Endodermal cell (in vitro differentiated cells): ENCODE measurements at places on chromosomes 1 and 21.

DNA sequence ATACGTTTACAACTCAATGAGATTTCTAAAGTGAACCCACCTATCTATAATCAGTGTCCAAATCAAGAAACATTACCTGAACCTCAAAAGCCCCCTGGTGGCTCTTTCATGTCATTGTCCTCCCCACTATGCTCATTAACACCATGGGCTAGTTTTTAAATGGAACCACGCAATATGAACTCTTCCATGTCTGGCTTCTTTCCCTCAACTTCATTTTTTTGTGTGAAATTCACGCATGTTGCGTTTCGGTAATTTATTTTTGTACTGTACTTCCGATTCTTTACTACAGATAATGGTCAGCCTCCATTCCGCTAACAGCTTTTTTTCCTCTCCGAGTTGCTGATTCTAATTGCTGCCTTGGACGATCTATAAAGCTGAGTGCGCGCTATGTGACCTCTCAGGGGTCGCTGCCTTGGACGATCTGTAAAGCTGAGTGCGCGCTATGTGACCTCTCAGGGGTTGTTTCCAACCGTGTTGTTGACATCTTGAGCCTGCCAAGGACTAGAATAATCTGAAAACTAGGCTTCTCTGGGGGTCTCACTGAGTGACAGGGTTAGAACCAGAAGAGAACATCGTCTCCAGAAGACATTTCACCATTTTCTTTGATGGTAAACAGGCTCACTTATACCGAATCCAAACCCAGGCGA, 1.1 kb upstream of the CACYBP start:
- H3K27ac ChIP-seq = peak overlapping the region; percentile 99
- H3K4me1 ChIP-seq = no peaks in the 10 kb centered on the region
- peaks cover 5% of the 10 kb centered on the region for H3K36me3 ChIP-seq
- H3K4me3 ChIP-seq = peak overlapping the region; percentile 89
- H3K27me3 ChIP-seq = no peaks in the 10 kb centered on the region

GRCh38 chr1:203168256-203168786, 7.3 kb downstream of the MYBPH start:
- H3K4me3 ChIP-seq = no peak overlapping the region
- H3K4me1 ChIP-seq = peaks cover 2% of the 10 kb centered on the region
- H3K27me3 ChIP-seq = no peaks in the 10 kb centered on the region
- no peaks in the 10 kb centered on the region for H3K36me3 ChIP-seq
- DNase-seq = no peak

- peaks cover 4% of the 10 kb centered on the region for H3K4me1 ChIP-seq
- H3K4me3 ChIP-seq = no peak overlapping the region
- H3K27ac ChIP-seq = peak overlapping the region; percentile 63
Observed at GRCh38 chr1:2240270-2241156, 12.4 kb downstream of the SKI start.

DNA sequence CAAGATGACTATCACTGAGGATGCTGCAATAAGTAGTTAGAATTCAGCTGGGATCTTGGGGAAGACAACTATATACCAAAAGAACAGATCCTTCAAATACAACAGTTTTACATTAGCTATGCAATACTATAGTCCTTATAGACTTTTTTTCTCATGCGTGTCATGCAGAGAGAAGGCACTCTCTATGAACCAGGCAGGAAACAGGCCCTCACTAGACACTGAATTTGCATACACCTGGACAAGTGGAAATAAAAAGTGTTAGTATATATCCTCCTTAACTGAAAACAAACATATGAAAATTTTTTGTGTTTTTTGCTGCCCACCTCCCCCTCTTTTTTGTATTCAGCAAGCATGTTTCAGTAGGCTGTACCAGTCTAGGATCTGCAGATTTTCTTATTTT, 29.9 kb downstream of the TMCO1 start:
- no peaks in the 10 kb centered on the region for H3K4me1 ChIP-seq
- no peak for DNase-seq
- H3K27me3 ChIP-seq = no peaks in the 10 kb centered on the region

- H3K27ac ChIP-seq = no peak overlapping the region
- peaks cover 9% of the 10 kb centered on the region for H3K4me1 ChIP-seq
- no peak overlapping the region for H3K4me3 ChIP-seq
- DNase-seq = no peak
- H3K36me3 ChIP-seq = no peaks in the 10 kb centered on the region
- no peaks in the 10 kb centered on the region for H3K27me3 ChIP-seq
Observed at GRCh38 chr21:42103843-42104242, 32.7 kb downstream of the UMODL1 start.
